CD4-positive, alpha-beta memory T cell (primary cell): ENCODE measurements at places on chromosomes 7 and 10. TPM values are rescaled to one million over a fixed set of nuclear protein-coding genes. Genes with fewer than 3 reads are reported as not detected.

The ACTL6B gene
- not detected for total RNA-seq

The PNLIPRP3 gene
- not detected for total RNA-seq

The OR2A14 gene
- total RNA-seq, result not detected

The OPN4 gene
- total RNA-seq, result not detected

The METTL2B gene
- 32.8 TPM for total RNA-seq

The OR2A1 gene
- total RNA-seq, result not detected

The KLHL7 gene
- total RNA-seq, result 25.6 TPM

The ANKRD61 gene
- not detected for total RNA-seq

The ACBD7 gene
- total RNA-seq, result not detected

The MPP7 gene
- total RNA-seq, result 28.1 TPM

The LRRC61 gene
- total RNA-seq, result 11.0 TPM

The TAS2R4 gene
- 5.4 TPM for total RNA-seq

The TSPAN15 gene
- 2.4 TPM for total RNA-seq

The ASIC3 gene
- 11.6 TPM for total RNA-seq

The STEAP1 gene
- total RNA-seq, result not detected

The ADIRF gene
- not detected for total RNA-seq
